ENCODE measurements at places on chromosomes 2 and 18. TPM values are rescaled to one million over a fixed set of nuclear protein-coding genes. Genes with fewer than 3 reads are reported as not detected.

Gene ACMSD
- total RNA-seq: not detected

Gene DARS1
- 94.1 TPM for total RNA-seq

Gene SCYGR3
- not detected for total RNA-seq

Gene CCDC74A
- 4.7 TPM for total RNA-seq

Gene GALNT14
- under 0.01 TPM for total RNA-seq

Gene CENPA
- 7.4 TPM for total RNA-seq

Gene SLC38A11
- total RNA-seq: not detected

Gene ZNF513
- total RNA-seq: 11.9 TPM

Gene SERPINB5
- total RNA-seq: not detected

Gene DPP4
- 130 TPM for total RNA-seq

Gene GALR1
- total RNA-seq: not detected

Gene DSC3
- 0.43 TPM for total RNA-seq

Gene GKN2
- total RNA-seq: not detected

Gene TUBA4B
- not detected for total RNA-seq

Gene UCN
- 0.43 TPM for total RNA-seq

Gene NFATC1
- total RNA-seq: 0.43 TPM

Gene KCNF1
- not detected for total RNA-seq

Gene CREG2
- total RNA-seq: not detected

Gene GPR45
- total RNA-seq: not detected

Gene CERKL
- total RNA-seq: under 0.01 TPM

Gene IL36A
- total RNA-seq: not detected

Gene ALK
- not detected for total RNA-seq

Gene STPG4
- 0.64 TPM for total RNA-seq

Gene NLRC4
- total RNA-seq: not detected

Gene ASB1
- total RNA-seq: 21.2 TPM

Gene PKDCC
- 8.2 TPM for total RNA-seq

Gene STRN
- total RNA-seq: 16.4 TPM

Gene PROC
- not detected for total RNA-seq

Gene CCDC148
- 0.32 TPM for total RNA-seq

Gene ZNF512
- 23.2 TPM for total RNA-seq

Gene AQP4
- total RNA-seq: not detected

Gene TEX44
- total RNA-seq: not detected

Gene XDH
- total RNA-seq: 0.32 TPM

Gene ASXL3
- total RNA-seq: under 0.01 TPM

Gene M1AP
- total RNA-seq: not detected

Gene TRAK2
- total RNA-seq: 46.4 TPM

Gene RRM2
- total RNA-seq: 45.8 TPM

Gene EVA1A
- total RNA-seq: 48.3 TPM

Gene CIB4
- total RNA-seq: not detected

Gene DOK6
- 2.6 TPM for total RNA-seq

Gene SLC4A5
- total RNA-seq: under 0.01 TPM

Gene OBSL1
- total RNA-seq: 67.0 TPM

Gene TLK1
- 17.3 TPM for total RNA-seq

Gene PAX8
- total RNA-seq: 1.3 TPM

Gene COL4A3
- total RNA-seq: under 0.01 TPM

Gene CLHC1
- 14.8 TPM for total RNA-seq

Gene GCG
- not detected for total RNA-seq

Gene NGEF
- under 0.01 TPM for total RNA-seq

Gene CYS1
- 1.6 TPM for total RNA-seq

Gene CYP1B1
- 6.5 TPM for total RNA-seq

Gene PLCL1
- 0.64 TPM for total RNA-seq

All from fibroblast of villous mesenchyme (primary cell).